Cortex of kidney (tissue), 1 donor: ENCODE measurements at places on chromosomes 16 and 17.

- no peak for DNase-seq
These were observed at the start of gene ARHGDIG for GRCh38 chr16:280552-280951. TSS of gene ARHGDIG (plus strand) at chr16:280591. CDS start at chr16:280681, 90 bp downstream.

DNA sequence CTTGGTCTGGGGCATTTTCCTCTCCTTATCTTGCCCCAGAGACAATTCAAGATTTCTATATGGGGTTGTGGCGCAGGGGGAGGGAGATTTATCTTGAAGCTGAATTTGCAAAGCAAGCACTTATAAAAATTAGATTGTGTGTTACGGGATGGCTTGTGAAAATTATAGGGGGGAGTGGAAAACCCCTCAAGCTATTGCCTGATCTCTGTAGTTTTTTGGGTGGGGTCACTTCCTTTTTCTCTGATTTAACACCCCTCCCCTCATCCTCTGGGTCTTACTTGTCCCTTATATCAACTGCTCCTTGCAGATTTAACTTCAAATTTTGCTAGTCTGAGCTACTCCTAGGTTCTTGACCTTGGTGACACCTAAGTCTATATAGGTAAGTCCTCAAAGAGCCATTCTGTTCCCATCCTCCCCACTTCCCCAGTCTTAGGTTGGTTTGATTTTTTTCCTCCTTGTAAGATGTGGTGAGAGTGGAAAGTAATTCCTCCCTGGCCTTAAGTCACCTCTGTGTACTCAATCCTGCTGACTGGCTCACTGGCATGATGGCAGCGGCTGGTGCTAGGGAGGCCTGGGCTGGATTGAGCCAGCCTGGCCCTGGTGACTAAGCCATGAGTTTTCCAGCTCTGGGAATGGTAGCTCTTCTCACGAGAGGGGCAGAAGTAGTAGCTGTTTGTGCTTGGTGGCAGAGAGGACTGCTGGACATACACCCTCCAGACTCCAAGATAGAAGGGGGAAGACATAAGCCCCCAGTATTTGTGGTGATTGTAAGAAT is 2.3 kb downstream of the ARL4D start:
- DNase-seq = no peak

- no peak for DNase-seq
These were observed 15.4 kb downstream of the HS3ST3B1 start for GRCh38 chr17:14316126-14316832.

- DNase-seq = no peak
These were observed 23.5 kb downstream of the ZNF276 start for GRCh38 chr16:89744813-89745212.

DNA sequence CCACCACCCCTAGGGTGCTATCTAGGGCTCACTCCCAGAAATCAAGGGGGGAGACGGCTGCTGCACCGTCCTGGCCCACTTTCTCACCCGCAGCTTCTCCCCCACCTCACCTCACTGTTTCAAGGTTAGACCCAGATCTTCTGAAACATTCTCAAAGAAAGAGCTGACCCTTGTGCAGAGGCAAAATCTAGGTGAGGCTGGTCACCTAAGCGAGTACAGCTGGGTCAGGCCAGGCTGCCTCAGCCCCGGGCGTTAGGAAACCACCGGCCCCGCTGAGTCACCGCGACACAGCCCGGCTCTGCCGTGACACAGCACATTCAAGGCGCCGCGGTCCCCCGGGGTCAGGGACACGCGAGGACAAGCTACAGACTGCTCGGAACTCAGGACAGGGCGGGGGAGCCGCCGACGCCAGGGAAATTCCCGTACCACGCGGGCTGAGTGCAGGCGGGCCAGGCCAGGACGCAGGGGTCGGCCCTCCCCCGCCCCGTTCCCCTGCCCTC is 27.1 kb downstream of the GNPTG start:
- no peak for DNase-seq

DNA sequence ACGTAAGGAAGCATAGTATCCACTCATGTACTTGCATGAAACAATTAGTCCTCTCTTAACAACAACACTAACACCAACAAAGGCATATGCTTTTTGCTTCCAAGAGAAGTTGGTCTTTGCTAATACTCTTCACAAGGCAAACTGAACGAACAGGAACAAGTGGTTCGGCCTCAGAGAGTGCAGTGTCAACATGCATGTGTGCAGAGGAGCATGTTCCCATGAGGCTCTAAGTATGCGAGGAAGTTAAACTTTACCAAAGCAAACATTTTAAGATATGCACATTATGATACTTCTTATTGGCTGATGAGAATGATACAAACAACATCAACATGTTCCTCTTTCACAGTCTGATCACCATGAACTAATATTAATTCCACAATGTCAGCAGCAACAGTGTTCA is 285.3 kb upstream of the IRX5 start:
- no peak for DNase-seq

GRCh38 chr16:71746442-71747046 is 22.0 kb upstream of the PHLPP2 start:
- DNase-seq = no peak

DNA sequence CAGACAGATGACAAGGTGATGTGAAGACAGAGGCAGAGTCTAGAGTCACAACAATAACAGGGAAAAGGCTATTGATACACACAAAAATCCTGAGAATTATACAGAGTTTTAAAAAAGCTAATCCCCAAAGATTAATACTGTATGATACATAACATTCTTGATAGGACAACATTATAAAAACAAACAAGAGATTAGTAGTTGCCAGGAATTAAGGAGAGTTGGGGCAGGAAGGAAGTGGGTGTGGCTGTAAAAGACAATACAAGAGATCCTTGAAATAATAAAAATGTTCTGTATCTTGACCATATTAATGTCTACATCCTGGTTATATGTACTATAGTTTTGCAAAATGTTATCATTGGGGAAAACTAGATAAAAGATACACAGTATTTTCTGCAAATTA is 309.5 kb upstream of the PMFBP1 start:
- DNase-seq = no peak

- DNase-seq = no peak
These were observed 19.3 kb downstream of the CD2BP2 start for GRCh38 chr16:30335598-30336474.

DNA sequence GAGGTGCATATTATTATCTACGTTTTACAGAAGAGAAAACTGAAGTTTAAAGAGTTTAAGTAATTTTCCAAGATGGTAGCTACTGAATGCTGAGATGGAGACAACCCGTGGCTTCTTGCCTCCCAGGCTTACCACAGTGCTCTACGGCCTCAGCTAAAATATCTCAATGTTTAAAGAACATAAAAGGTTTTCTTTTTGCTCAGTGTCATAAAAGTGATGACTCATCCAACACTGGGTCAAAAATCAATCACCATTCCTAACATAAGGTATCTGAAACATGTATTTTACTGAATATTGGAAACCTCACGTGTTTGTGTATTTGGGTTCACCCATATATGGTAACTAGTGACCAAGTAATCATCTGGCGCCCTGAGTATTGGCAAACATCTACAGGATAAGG is 18.4 kb downstream of the ABCA9 start:
- DNase-seq = no peak

- no peak for DNase-seq
These were observed 24.7 kb downstream of the KDM8 start for GRCh38 chr16:27228045-27228444.

DNA sequence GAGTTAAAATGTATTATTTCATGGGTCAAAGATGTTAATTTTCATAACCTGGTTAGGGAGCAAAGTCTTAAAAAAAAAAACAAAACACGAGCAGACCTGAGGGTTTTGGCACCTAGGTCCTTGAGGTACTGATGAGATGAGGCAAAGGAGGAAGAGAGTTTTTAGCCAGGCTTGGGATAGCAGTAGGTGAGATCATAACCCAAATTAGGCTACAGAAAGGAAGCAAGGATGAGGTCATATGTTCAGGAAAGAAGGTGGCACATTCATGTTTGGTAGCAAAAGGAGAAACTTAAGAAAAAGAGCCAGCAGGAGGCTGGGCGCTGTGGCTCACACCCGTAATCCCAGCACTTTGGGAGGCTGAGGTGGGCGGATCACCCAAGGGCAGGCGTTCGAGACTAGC is 2.8 kb downstream of the ATXN1L start:
- DNase-seq = no peak

DNA sequence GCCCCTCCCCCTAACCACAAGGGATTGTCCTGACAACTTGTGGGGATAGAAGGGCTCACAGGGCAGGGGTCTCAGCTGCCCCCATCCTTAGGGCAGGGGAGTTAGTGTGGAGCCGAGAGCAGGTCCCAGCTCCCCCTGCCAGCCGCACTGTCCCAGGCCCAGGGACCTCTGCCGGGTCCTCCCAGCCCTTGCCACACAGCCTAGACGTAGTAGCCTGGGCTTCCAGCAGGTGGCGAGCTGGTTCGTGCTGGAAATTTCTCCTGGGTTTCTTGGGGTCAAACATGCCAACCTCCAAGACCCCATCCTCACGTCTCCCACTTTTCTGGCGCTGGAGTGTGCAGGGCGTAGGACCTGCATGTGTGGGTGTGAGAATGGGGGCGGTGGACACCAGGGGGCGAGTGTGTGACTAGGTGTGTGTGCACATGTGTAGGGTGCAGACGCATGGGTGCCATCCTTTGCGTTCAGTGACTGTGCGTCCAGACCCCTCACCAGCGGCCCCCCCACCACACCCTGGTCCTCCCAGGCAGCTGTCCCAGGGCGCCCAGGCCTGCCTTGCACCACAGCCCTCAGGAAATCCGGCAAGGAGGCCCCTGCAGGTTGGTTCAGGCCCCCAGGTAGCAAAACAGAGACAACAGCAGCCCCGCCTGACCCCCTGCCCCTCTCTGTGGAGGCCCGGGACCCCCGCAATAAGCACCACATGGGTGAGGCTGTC is 29.5 kb downstream of the SBK1 start:
- no peak for DNase-seq

- DNase-seq = no peak
These were observed 28.9 kb upstream of the CLEC18A start for GRCh38 chr16:69922200-69922599.

DNA sequence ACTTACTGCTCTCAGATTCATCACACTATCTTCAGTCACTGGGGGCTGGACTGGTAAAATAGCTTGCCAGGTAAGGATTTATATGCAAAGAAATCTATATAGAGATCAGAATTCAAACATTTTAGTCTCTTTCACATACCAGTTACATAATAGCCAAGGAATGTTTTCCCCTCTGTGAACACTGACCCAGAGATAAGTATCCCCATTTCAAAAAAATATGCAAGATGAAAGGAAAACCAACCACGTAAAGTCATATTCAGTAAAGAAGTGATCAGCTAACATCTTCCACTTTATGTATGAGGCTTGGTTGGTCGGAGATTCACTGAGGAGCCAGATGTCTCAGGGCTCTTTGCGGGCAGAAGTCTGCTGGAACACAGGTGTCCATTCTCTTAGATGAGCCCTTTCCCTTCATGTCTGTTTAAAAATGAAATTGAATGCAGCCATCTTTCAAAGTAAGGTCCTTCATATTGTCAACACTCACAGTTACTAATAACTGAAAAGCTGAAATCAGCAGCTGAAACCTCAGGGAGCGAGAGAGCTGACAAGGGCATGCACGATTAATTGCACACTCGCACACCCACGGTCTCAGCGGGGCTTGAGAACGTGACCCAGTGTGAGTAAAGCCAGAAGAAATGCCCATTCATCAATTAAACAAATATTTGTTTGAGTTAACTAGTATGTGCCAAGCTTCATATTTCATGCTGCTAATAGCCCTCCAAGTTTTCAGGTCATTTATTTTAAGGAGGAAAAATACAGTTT is 161.2 kb downstream of the MRTFB start:
- no peak for DNase-seq

DNA sequence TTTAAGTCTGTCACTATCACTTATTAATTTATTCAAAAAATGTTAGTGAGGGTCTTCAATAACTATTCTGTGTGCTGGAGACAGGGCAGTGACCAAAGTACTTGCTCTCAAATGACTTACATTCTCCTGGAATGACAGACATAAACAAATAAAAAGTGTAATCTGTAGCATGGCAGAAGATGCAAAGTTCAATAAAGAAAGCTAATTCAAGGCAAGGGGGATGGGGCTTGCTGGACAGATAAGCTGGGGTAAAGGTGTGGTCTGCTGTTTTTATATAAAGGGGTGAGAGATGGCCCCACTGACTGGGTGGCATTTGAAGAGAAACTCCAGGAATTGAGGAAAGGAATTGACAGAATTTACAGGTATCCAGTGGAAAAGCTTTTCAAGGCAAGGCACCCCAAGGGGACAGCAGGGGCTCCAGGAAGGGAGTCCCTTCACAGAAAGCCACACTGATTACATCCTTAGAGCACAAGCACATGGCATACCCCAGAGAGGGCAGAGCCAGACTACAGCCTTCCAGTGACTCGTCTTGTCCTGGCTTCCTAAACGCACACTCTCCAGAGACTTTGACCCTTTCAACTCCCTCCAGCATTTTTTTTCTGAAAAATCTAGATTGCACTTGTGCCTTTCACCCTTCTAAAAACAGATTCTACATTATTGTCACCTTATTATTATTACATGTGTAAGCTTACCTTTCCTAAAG is 123.7 kb upstream of the HS3ST3A1 start:
- DNase-seq = no peak

- no peak for DNase-seq
These were observed 471.3 kb downstream of the NPIPA7 start for GRCh38 chr16:16850274-16850673.

- DNase-seq = no peak
These were observed 30.0 kb downstream of the SLC13A5 start for GRCh38 chr17:6683081-6683684.

- no peak for DNase-seq
These were observed 4.6 kb downstream of the TERF2 start for GRCh38 chr16:69381231-69381630.

- no peak for DNase-seq
These were observed 691 bp upstream of the FAM83G start for GRCh38 chr17:19005137-19005773.

DNA sequence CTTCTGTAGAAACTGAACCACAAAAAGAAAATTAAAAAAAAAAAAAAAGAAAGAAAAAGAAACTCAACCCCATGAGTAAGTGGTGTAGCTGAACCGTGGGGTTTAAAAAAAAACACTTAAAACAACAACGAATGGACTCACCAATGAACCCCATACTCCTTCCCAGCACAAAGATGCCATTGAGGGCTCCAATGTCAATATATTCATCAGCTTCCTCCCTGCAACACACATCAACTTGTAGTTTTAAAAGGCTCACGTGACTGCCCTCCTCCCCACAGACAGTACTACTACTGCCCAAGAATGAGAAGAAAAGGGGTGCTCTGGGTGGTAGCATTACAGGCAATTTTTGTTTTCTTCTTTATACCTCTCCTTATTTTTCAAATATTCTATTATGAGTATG is 3.3 kb upstream of the KLHL11 start:
- DNase-seq = no peak

DNA sequence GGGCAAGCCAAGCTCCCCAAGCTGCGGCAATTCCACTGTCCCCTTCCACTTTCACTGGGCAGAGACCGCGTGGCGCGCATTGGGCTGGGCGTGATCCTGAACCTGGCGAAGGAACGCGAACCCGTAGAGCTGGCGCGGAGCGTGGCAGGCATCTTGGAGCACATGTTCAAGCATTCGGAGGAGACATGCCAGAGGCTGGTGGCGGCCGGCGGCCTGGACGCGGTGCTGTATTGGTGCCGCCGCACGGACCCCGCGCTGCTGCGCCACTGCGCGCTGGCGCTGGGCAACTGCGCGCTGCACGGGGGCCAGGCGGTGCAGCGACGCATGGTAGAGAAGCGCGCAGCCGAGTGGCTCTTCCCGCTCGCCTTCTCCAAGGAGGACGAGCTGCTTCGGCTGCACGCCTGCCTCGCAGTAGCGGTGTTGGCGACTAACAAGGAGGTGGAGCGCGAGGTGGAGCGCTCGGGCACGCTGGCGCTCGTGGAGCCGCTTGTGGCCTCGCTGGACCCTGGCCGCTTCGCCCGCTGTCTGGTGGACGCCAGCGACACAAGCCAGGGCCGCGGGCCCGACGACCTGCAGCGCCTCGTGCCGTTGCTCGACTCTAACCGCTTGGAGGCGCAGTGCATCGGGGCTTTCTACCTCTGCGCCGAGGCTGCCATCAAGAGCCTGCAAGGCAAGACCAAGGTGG is 9.8 kb downstream of the SARM1 start:
- no peak for DNase-seq
